Esophagus squamous epithelium (tissue), 5 donors: ENCODE measurements at places on chromosomes 11 and 22.

DNA sequence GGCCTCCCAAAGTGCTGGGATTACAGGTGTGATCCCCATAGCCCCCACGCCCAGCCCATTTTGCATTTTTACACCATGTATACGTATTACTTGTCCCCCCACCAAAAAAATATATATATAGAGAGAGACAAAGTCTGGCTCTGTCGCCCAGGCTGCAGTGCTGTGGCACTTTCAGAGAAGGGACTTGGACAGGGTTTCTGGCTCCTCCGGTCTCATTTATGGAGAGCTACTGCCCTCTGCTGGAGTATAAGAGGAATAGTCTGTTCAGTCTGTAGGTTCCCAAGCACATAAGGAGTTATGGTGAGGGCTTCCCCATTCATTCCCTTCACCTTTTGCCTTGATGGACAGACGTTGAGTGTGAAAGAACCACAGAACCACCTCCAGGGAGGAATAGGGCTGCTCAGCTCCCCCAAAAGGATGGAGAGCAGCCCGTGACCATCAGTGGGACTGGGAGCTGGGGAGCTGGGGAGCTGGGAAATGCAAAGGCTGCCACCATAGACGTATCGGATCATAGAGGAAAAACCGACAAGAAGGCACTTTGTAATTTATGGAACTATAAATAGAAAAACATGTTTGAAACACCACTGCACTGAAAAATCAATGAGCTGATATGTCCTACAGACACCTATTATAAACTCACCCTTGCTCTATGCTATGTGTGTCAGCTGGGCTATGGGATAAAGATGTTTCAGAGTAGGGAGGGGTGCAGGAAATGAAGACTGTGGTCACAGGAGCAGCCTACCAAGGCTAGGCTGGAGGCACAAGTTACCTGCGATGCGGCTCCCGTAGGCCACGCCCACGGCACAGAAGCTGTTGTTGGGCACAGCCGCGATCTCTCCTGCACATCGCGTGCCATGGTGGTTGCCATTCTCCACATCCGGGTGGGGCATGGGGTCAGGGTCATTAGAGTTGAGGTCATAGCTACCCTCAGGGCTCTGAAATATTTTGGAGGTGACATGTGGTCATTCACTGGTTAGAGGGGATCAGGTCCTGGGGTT, 5.2 kb downstream of the PCSK7 start:
- DNase-seq, result no peak

DNA sequence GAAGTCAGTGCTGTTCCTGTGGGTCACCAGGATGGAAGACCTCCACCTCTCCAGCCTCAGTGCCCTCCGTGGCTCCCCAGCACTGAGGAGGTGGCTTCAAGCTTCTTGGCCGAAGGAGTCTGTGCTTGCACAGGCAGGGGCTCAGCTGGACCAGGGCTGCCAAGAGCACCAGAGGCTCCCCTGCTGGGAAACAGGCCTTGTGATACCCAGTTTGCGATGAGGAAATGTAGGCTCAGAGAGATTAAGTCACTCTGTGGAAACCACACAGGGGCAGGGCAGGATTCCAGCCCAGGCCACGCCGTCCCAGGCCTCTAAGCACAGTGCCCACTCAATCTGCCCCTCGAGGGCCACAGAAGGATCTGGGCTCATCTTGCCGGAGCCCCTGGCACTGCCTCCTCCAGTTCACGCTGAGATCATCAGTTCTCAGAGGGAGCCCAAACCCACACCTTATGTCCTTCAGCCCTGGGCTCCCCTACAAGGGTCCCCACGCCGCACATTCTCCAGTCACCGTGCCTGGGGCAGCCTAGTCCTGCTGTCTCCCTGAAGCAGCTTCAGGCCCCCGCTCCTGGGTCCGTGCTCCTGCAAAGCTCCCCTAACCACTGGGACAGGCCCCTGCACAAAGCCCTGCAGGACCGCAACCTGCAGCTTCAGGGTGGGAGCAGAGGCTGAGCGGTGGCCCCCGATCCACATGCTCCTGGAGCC, 21.6 kb downstream of the ANO1 start:
- DNase-seq, result no peak

- no peak for DNase-seq
These were observed 5.3 kb upstream of the BRSK2 start for GRCh38 chr11:1384199-1384970.

GRCh38 chr11:9180784-9181183, 84.4 kb downstream of the DENND5A start:
- no peak for DNase-seq

DNA sequence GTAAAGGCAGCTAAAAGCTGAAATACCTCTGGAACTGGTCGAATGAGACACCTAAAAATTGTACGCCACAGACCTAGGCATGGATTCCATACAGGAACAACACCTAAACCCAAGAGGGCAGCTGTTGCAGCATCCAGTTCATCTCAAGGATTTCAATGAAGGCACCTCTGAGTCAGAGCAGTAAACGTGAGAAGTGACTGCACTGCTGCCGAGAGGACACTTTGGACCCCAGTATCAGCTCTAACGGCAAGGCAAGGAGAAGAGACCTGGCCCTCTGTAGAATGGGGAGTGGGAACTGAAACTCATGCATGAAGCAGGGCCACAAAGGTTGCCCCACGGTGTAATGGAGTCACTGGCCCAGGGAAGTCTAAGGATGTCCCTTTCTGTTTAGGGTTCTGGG, 23.9 kb downstream of the MAP6 start:
- no peak for DNase-seq

DNA sequence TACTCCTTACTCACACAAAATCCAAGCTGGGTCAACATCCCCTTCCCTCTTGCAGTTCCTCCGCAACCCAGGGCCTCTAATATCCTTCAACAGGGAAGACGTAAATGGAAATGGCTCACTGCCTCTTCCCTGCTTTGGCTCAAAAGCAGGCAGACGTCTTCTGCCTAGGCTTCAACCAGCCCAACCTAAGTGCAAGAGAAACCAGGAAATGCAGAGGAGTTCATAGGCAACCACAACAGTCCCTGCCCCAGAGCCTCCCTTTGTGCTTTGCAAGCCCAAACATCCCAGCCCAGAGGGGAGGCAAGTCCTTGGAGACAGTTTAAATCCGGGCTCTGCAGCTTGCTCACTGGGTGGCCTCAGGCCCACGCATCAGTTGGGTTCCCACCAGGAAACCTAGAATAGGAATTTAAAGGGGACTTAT, 33.3 kb downstream of the CD6 start:
- DNase-seq, result no peak
